ENCODE measurements at places on chromosomes 4 and X. TPM values are rescaled to one million over a fixed set of nuclear protein-coding genes. Genes with fewer than 3 reads are reported as not detected.

DNA sequence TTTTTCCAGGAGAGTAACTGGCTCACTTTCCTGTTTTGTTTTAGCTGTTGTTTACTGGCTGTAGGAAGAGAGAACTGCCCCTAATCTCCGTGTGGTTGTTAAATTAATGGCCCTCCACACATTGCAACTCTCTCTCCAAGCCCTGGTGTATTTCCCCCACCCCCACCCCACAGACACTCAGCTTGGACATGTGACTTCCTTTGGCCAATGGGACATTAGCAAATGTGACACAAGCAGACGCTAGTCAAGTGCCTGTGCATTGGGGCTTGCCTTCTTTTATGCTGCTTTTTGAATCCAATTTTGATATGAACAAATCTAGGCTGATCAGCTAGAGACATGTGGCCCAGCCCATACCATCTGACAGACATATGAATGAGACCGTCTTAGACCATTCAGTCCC is 59.6 kb upstream of the TAB3 start:
- no peak for DNase-seq

- peak; percentile 2 for DNase-seq
These were observed 17.1 kb downstream of the PSAPL1 start for GRCh38 chr4:7417639-7418038.

- DNase-seq: no peak
These were observed 242.0 kb downstream of the MAPK10 start for GRCh38 chr4:86117705-86118302.

GRCh38 chrX:2242326-2242725 is 258.4 kb downstream of the DHRSX start:
- DNase-seq: no peak

DNA sequence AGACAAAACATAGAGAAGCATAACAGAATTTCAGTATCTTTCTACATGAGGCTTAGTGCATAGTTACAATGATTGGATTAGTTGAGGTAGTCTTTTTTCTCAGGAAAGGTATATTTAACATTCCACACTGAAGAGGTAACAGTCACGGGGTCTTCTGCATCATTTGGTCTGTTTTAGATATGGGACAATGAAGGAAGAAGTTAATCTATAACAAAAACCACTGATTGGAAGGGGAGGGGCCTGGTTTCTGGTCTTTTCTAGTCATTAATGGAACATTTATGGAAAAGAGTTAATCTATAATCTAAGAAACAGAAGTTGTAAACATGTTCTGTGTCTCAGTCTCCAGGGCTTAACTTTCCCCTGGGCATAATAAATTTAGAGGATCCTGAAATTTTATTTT is 37.3 kb upstream of the HPSE start:
- DNase-seq: no peak

- DNase-seq: no peak
These were observed 530.1 kb downstream of the INPP4B start for GRCh38 chr4:142316025-142316424.

GRCh38 chr4:22764183-22764582 is 71.4 kb downstream of the GBA3 start:
- DNase-seq: no peak

DNA sequence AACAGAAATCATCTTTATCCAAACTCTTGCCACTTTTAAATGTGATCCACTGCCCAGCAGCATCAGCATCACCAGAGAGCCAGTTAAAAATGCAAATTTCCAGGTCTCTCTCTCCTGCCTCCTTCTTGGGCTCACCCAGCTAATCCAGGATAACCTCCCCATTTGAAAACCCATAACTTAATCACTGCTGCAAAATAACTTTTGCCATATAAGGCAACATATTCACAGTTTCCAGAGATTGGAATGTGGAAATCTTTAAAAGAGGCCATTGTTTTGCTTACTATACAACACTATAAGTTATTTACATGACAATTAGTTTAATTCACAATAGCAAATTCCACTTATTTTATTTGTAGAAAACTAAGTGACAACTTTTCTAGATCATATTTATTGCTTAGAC is 4.8 kb upstream of the EXOSC9 start:
- DNase-seq: no peak

GRCh38 chr4:72858328-72858727 is 211.2 kb downstream of the COX18 start:
- no peak for DNase-seq

The AGTR2 gene
- total RNA-seq: 0.69 TPM

The PGAM4 gene
- total RNA-seq: not detected

DNA sequence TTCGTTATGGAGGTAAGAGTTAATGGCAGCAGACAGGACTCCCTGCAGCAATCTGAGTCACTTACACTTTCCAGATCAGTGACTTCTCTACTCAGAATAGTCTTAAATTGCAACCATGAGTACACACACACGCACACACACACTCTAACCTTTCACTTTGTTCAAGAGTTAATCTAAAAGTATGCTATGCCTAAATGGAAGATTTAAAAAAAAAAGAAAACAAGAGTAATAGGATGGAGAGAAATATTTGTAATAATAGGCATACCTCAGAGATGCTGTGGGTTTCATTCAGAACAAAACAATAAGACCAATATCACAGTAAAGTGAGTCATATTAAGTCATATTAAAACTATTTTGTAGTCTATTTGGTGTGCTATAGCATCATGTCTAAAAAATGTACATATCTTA is 969.1 kb upstream of the PCDH10 start:
- DNase-seq: no peak

DNA sequence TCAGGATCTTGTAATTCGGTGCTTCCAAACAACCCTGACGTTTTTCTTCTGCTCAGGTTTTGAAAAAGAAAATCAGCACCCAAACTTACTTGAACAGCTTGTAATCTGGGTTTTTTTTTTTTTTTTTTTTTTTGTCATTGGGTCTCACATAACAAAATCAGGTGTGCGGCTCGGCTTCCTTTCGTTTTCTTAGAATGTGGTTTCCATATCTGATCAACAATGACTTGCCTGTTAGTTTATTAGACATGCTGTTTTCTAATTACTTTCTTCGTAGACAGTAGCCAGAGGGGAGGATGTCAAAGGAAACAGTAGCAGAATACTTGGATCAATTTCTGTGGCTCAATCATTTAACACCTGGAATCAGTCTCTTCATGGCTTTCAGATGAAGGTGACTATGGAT is 890 bp upstream of the FREM3 start:
- DNase-seq: no peak

- DNase-seq: no peak
These were observed 29.1 kb downstream of the SETD7 start for GRCh38 chr4:139526928-139527327.

The EXOC1L gene
- not detected for total RNA-seq

The FAM200B gene
- total RNA-seq: 29.1 TPM

GRCh38 chr4:142707401-142707800 is 138.7 kb downstream of the INPP4B start:
- no peak for DNase-seq

All from left ventricle myocardium inferior (tissue), 1 donor.